ENCODE measurements at places on chromosomes 6 and 20.

GRCh38 chr6:79212859-79213258, 21.6 kb downstream of the HMGN3 start:
- no peak for DNase-seq

GRCh38 chr6:112927641-112928320, 580.7 kb downstream of the RFPL4B start:
- no peak for DNase-seq

DNA sequence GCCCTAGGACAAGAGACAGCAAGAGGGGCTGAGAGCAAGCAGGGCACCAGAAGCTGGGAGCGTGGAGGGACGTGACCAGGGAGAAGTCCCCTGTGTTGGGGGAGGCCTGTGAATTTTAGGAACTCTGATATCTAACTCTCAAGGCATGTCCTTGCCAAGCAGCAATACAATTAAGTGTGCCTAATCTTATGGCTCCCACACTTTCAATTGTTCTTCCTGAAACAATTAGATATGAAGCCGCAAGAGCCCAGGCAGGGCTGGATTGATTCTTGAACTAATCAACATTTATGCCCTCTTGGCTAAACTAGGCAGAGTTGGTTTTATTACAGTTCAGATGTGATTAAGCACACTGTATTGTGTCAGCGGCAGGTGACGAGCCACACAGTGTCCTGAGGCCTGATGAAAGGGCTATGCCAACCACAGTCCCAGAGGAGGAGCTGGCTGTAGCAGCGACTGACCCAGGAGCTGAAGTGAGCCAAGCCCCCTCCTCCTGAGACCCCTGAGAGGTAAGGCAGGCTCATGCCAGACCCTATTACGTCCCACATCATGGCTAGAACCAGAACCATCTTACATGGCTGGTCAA, 4.2 kb upstream of the MAVS start:
- no peak for DNase-seq

GRCh38 chr20:17741220-17741619, 41.5 kb downstream of the BANF2 start:
- no peak for DNase-seq

DNA sequence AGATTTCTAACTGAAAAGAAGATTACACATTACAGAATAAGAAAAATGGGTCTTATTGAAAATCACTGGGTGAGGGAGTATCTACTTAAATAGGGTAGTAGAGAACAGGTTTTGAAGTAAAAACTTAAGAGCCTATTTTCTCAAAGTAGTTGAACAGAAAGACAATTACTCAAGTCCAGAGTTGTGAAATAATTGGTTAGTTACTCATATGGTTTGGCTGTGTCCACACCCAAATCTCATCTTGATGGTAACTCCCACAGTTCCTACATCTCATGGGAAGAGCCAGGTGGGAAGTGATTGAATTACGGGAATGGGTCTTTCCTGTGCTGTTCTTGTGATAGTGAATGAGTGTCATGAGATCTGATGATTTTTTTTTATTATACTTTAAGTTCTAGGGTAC, 1035.3 kb upstream of the GJE1 start:
- DNase-seq: no peak

DNA sequence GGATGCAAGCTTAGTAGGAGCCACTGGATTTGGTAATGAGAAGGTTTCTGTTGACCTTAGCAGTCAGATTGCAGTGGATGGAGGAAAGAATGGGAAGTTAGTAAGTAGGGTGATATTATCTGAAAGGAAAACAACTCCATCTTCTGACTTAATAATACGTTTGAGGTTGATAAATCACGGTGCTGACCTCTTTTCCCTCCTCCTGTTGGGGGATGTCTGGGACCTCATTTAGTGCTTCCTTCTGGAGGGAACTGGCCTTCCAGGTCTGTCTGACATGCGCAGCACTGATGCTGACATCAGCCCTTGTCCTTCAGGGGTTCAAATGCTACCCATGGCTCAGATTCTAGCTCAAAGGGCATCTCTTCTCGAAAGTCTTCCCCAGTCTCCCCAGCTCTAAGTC, 48.2 kb upstream of the AKAP12 start:
- DNase-seq: no peak

GRCh38 chr20:36821964-36822437, 48.4 kb upstream of the DSN1 start:
- DNase-seq: no peak

DNA sequence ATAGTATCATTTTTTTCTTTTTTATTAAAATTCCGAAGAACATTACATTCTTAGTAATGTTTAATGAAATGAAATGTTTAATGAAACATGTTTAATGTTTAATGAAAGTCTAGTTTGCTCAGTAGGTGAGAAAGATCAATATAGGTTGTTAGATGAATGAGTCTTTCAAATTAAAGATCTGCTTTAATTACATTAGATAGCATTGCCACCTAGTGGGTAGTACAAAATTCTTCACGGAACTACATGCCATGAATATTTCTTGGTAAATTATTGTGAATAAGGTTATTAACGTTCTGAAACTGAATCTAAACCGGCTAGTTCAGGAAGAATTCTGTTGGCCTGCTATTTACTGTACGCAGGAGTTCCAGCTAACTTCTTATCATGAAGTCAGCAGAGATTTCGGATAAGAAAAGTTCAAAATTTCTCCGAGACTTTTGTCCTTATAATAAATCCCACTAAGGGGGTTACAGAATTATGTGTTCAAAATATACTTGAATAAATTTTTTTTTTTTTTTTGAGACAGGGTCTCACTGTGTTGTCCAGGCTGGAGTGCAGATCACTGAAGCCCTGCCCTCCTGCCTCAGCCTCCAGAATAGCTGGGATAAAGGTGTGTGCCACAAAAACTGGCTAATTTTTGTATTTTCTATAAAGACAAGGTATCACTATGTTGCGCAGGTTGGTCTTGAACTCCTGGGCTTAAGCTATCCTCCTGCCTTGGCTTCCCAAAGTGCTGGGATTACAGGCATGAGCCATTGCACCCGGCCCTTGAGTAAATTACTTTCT, 7.9 kb upstream of the GMNN start:
- DNase-seq: no peak

GRCh38 chr20:58619077-58619863, 31.8 kb upstream of the STX16 start:
- DNase-seq: no peak

DNA sequence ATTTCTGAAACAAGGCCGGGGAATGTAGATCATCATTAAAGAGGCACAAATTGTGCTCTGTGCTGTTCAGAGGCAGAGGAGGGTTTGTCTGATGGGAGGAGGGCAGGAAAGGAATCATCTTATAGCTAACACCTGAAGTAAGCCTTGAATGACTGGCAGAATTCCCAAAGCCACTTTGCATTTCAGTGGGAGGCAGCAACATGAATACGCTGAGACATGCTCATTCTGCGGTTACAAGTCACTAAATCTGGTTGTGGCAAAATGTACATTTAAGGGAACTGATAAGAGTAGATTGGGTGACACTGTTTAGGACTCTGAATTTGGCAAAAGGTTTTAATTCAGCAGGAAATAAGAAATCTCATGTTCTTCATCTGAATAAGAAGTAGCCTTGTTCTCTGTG, 4.4 kb upstream of the COL19A1 start:
- DNase-seq: no peak

GRCh38 chr20:39898467-39898852, 790.6 kb downstream of the MAFB start:
- no peak for DNase-seq
